Trophoblast cell (in vitro differentiated cells and primary cell): ENCODE measurements at places on chromosomes 2 and 18.

- DNase-seq, result no peak
- no peaks in the 10 kb centered on the region for H3K4me1 ChIP-seq
- H3K27me3 ChIP-seq, result no peaks in the 10 kb centered on the region
- H3K27ac ChIP-seq, result no peak overlapping the region
These were observed 244.9 kb downstream of the HDAC4 start for GRCh38 chr2:239155806-239156480.

DNA sequence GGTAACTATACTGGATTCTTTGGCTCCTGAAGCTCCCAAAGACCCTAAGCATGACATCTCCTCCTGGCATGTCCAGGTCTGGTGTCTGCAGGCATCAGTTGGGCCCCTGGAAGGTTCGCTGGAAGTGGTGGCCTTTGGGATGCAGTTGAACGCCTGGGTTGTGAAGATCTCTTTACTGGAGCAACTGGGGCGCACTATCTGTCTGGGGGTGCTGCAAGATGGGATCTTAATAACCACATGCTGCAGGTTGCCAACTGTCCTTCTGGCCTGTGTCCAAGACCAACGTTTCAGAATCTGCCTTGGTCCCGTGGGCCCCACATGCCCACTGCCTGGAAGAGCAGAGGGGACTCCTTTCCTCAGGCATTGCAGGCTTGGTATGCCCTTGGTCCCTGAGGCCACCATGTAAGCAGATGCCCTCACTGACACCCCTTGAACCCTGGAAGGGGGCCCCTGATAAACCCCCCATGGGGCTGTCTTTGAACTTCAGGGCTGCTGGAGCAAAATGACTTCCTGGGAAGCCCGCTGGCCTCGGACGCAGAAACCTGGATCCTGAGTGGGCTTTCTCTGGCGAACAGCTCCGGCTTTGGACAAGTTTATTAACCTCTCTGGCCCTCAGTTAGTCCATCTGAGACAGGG lies 101.9 kb downstream of the TWIST2 start:
- no peaks in the 10 kb centered on the region for H3K27me3 ChIP-seq
- no peaks in the 10 kb centered on the region for H3K4me1 ChIP-seq
- no peaks in the 10 kb centered on the region for H3K36me3 ChIP-seq
- no peak overlapping the region for H3K27ac ChIP-seq

DNA sequence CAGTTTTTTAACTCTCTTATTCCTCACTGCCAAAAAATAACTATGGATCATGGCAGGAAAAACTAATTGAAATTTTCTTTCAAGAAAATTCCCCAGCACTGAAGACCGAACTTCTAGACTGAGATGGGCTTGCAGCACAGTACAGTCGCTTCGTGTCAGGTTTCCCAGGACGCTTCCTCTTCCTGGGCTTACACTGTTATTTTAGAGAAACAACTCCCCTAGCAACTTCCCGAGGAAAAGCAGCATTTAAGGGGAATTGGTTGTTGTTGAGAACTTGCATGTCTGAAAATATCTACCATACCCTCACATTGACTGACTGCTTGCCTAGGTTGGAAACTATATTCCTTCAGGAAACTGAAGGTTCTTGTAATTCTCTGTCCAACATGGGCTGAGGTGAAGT lies 95.8 kb downstream of the NOL10 start:
- H3K27ac ChIP-seq, result no peak overlapping the region
- H3K27me3 ChIP-seq, result no peaks in the 10 kb centered on the region
- no peak overlapping the region for H3K4me3 ChIP-seq
- H3K4me1 ChIP-seq, result no peaks in the 10 kb centered on the region
- H3K36me3 ChIP-seq, result peaks cover 7% of the 10 kb centered on the region

DNA sequence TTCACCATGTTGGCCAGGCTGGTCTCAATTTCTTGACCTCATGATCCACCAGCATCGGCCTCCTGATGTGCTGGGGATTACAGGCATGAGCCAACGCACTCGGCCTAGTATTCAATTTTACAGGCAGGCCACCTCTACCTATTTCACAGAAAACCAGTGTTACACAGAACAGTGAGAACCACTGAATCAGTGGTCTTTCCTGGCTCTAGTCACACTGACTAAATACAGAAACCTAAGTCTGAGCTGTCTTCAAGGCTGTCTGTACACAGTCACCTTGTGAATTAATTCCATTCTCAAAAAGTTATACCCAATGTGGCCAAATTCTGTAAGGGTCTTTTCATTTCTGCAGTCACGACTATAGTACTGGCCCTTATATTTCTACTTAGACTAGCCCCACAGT lies 3.5 kb downstream of the RNF149 start:
- H3K4me1 ChIP-seq, result peaks cover 15% of the 10 kb centered on the region
- no peak overlapping the region for H3K27ac ChIP-seq
- peaks cover 4% of the 10 kb centered on the region for H3K36me3 ChIP-seq
- no peak for DNase-seq
- H3K4me3 ChIP-seq, result no peak overlapping the region

- DNase-seq, result peak; percentile 43
- H3K4me1 ChIP-seq, result no peaks in the 10 kb centered on the region
- no peaks in the 10 kb centered on the region for H3K36me3 ChIP-seq
- no peaks in the 10 kb centered on the region for H3K27me3 ChIP-seq
- H3K4me3 ChIP-seq, result no peak overlapping the region
- H3K27ac ChIP-seq, result no peak overlapping the region
These were observed 160.7 kb downstream of the DTNB start for GRCh38 chr2:25512707-25513106.

DNA sequence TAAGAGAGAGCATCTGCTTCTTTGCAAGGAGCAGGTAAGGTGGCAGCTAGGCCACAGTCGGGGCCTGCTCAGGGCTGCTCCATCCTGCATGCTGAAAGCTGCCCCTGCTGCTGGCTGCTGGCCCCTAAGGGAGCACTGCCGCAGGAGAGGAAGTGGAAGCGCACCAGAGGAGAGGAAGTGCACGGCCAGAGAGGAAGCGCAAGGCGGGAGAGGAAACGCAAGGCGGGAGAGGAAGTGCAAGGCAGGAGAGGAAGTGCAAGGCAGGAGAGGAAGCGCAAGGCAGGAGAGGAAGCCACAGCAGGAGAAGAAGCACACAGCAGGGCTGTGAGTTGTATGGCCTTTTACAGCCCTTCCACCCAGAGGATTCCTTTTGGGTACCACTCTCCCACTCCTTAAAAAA lies 539.0 kb upstream of the TNP1 start:
- no peak for DNase-seq
- H3K4me3 ChIP-seq, result no peak overlapping the region
- H3K27me3 ChIP-seq, result no peaks in the 10 kb centered on the region
- no peaks in the 10 kb centered on the region for H3K36me3 ChIP-seq
- H3K27ac ChIP-seq, result no peak overlapping the region

GRCh38 chr18:35707674-35708073 lies 126.1 kb downstream of the GALNT1 start:
- no peak for DNase-seq
- no peaks in the 10 kb centered on the region for H3K4me1 ChIP-seq
- peaks cover 11% of the 10 kb centered on the region for H3K36me3 ChIP-seq
- no peak overlapping the region for H3K4me3 ChIP-seq
- H3K27me3 ChIP-seq, result no peaks in the 10 kb centered on the region

GRCh38 chr2:14324308-14324707 lies 308.2 kb upstream of the LRATD1 start:
- no peaks in the 10 kb centered on the region for H3K36me3 ChIP-seq
- H3K27me3 ChIP-seq, result no peaks in the 10 kb centered on the region
- H3K4me1 ChIP-seq, result no peaks in the 10 kb centered on the region
- no peak for DNase-seq
- no peak overlapping the region for H3K4me3 ChIP-seq

DNA sequence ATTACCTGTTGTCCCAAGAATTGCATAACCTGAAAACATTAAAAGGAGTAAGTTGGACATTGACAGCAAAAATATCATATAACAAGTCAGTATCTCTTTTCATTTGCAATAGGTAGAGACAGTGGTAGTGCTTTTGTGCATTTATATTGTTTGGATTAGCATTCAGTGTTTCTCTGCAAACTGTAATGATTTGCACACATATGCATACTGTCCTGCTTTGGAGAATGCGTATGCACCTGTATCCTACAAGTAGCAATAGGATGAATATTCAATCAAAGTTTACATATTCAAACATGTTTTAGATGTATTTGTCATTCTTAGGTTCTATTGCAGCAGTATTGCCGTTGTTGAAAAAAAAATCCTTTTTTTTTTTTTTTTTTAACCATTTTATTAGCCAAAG lies 201.9 kb downstream of the ZNF407 start:
- H3K27ac ChIP-seq, result no peak overlapping the region
- H3K27me3 ChIP-seq, result no peaks in the 10 kb centered on the region
- peaks cover 3% of the 10 kb centered on the region for H3K4me1 ChIP-seq
- no peak overlapping the region for H3K4me3 ChIP-seq

GRCh38 chr2:205902041-205902899 lies 183.7 kb downstream of the INO80D start:
- H3K4me3 ChIP-seq, result no peak overlapping the region
- no peaks in the 10 kb centered on the region for H3K36me3 ChIP-seq
- H3K27me3 ChIP-seq, result no peaks in the 10 kb centered on the region
- H3K4me1 ChIP-seq, result no peaks in the 10 kb centered on the region
- no peak for DNase-seq

GRCh38 chr2:104976603-104977120 lies 61.2 kb upstream of the MRPS9 start:
- H3K27ac ChIP-seq, result no peak overlapping the region
- DNase-seq, result no peak
- H3K36me3 ChIP-seq, result no peaks in the 10 kb centered on the region
- no peak overlapping the region for H3K4me3 ChIP-seq
- no peaks in the 10 kb centered on the region for H3K4me1 ChIP-seq

GRCh38 chr2:220703279-220703678 lies 868.8 kb downstream of the EPHA4 start:
- no peaks in the 10 kb centered on the region for H3K36me3 ChIP-seq
- DNase-seq, result peak; percentile 91
- H3K27ac ChIP-seq, result no peak overlapping the region
- H3K4me3 ChIP-seq, result no peak overlapping the region
- no peaks in the 10 kb centered on the region for H3K27me3 ChIP-seq

GRCh38 chr2:152415231-152415642 lies 80.3 kb downstream of the FMNL2 start:
- H3K36me3 ChIP-seq, result no peaks in the 10 kb centered on the region
- peaks cover 26% of the 10 kb centered on the region for H3K4me1 ChIP-seq
- peak; percentile 95 for DNase-seq
- H3K4me3 ChIP-seq, result no peak overlapping the region
- no peaks in the 10 kb centered on the region for H3K27me3 ChIP-seq

GRCh38 chr2:71846669-71847291 lies 300.9 kb downstream of the CYP26B1 start:
- no peaks in the 10 kb centered on the region for H3K27me3 ChIP-seq
- no peak overlapping the region for H3K27ac ChIP-seq
- no peak for DNase-seq
- H3K36me3 ChIP-seq, result no peaks in the 10 kb centered on the region
- H3K4me3 ChIP-seq, result no peak overlapping the region

DNA sequence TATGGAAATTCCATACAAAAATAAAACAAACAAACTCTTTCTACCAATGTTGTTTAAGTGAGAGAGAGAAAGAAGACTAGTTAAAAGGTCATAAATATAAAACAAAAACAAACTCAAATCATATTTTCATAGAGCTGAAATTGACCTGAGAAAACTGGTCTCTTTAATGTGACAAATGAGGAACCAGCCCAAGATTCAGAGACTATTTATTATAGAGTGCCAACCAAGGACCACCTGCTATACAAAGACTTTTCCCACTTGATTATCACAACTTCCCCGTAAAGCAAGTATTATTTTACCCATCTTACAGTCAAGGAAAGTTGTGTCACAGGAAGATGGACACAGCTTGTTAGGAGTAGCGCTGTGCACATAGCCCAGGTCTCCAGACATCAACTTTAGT lies 13.3 kb downstream of the ANKRD44 start:
- DNase-seq, result no peak
- no peak overlapping the region for H3K4me3 ChIP-seq
- no peaks in the 10 kb centered on the region for H3K27me3 ChIP-seq

DNA sequence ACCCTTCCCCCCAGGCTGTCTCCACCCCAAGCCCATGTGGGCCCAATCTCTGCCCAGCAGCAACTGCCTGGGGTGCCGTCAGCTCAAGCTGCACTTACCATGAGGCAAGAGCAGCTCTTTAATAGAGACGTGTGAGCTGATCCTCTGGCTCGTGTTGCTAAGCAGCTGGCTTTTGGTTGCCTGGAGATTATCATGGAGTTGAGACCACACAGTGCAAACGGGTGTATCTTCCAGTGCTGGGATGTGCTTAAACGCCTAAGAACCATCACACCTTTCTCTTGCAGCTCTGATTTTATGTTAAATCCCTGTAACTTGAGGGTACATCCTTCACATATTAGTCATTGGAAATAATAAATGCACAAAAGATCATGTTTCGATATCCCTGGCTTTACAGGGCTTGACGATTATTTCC lies 271.1 kb downstream of the PRKCE start:
- H3K4me3 ChIP-seq, result no peak overlapping the region
- no peaks in the 10 kb centered on the region for H3K36me3 ChIP-seq
- H3K27ac ChIP-seq, result no peak overlapping the region
- peaks cover 15% of the 10 kb centered on the region for H3K4me1 ChIP-seq
- no peaks in the 10 kb centered on the region for H3K27me3 ChIP-seq
- peak; percentile 62 for DNase-seq

GRCh38 chr2:5696404-5696944 lies 4.3 kb downstream of the SOX11 start:
- H3K4me1 ChIP-seq, result peaks cover 4% of the 10 kb centered on the region
- H3K27me3 ChIP-seq, result peaks cover 12% of the 10 kb centered on the region
- H3K27ac ChIP-seq, result peak overlapping the region; percentile 56
- H3K4me3 ChIP-seq, result peak overlapping the region; percentile 88

DNA sequence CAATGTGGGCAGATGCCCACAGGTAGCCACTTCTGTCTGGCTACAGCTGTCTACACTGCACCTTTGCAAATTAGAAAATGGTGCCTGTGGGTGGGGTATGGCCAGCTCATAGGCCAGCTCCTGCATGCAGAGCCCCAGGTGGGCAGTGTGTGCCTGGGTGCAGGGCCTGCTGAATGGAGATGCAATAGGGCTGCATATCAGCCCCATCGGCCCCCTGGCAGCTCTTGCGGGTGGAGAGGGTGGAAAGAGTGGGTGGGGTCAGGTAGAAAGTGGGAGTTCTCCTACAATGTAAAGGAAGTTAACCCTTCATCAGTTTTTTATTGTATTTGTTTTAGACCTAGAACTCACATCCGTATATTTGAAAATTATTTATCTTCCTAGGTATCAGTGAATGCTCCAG lies 37.1 kb downstream of the FBLN7 start:
- DNase-seq, result no peak
- no peaks in the 10 kb centered on the region for H3K36me3 ChIP-seq
- H3K27ac ChIP-seq, result no peak overlapping the region
- H3K27me3 ChIP-seq, result no peaks in the 10 kb centered on the region
- no peak overlapping the region for H3K4me3 ChIP-seq

- DNase-seq, result no peak
- H3K4me3 ChIP-seq, result no peak overlapping the region
- H3K27me3 ChIP-seq, result no peaks in the 10 kb centered on the region
- H3K36me3 ChIP-seq, result no peaks in the 10 kb centered on the region
- H3K27ac ChIP-seq, result peak overlapping the region; percentile 30
These were observed 91.4 kb upstream of the RBMS1 start for GRCh38 chr2:160584972-160585494.

DNA sequence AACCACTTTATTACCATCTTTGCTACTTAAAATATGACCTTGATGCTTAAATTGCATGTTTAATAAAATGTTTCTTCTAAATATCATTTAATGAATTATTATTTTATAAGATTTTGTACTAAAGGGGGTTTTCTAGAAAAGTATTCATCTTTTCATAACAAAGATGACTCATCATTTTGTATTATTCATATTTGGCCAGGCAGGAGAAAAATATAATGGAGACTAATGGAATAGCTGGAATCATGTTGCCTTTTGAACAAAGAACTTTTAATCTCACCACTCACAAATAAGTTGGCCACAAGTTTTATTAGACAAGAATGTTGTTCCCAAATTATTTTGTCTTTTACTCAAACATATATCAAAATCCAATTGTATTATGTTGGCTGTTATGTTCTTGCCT lies 882.4 kb downstream of the DSC3 start:
- no peaks in the 10 kb centered on the region for H3K36me3 ChIP-seq
- no peak overlapping the region for H3K4me3 ChIP-seq
- no peaks in the 10 kb centered on the region for H3K4me1 ChIP-seq
- DNase-seq, result no peak
- H3K27ac ChIP-seq, result no peak overlapping the region
